ENCODE measurements at places on chromosomes 7 and 10.

GRCh38 chr7:118183428-118183785 lies 557 bp upstream of the LSM8 start:
- no peak for DNase-seq
- H3K4me3 ChIP-seq, result peak overlapping the region; percentile 81
- H3K36me3 ChIP-seq, result no peaks in the 10 kb centered on the region
- H3K4me1 ChIP-seq, result no peaks in the 10 kb centered on the region

- H3K4me1 ChIP-seq, result no peaks in the 10 kb centered on the region
- H3K27ac ChIP-seq, result no peak overlapping the region
- no peaks in the 10 kb centered on the region for H3K36me3 ChIP-seq
- no peak overlapping the region for H3K4me3 ChIP-seq
- no peak for DNase-seq
- H3K27me3 ChIP-seq, result no peaks in the 10 kb centered on the region
Measured at GRCh38 chr7:44534501-44534900, 6.6 kb downstream of the NPC1L1 start.

GRCh38 chr7:66173856-66174255 lies 31.3 kb upstream of the TPST1 start:
- no peaks in the 10 kb centered on the region for H3K36me3 ChIP-seq
- DNase-seq, result no peak
- H3K4me3 ChIP-seq, result no peak overlapping the region
- no peaks in the 10 kb centered on the region for H3K27me3 ChIP-seq

DNA sequence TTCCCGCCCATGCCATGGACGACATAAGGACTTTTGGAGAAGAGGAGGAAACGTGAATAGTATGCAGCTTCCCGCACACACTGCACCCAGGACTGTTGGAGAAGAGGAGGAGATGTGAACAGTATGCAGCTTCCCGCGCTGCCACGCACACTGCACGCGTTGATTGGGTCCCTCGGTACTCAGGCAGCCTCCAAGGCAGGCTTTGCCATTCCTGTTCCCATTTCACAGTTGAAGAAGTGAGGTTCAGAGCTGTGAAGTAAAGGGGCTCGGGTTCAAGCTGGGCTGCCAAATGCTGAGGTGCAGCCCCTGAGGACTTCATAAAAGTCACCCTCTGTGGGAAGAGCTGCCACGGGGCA lies 147.9 kb upstream of the FAM20C start:
- no peak overlapping the region for H3K4me3 ChIP-seq
- DNase-seq, result peak; percentile 5
- H3K27ac ChIP-seq, result no peak overlapping the region
- no peaks in the 10 kb centered on the region for H3K27me3 ChIP-seq
- H3K4me1 ChIP-seq, result no peaks in the 10 kb centered on the region

DNA sequence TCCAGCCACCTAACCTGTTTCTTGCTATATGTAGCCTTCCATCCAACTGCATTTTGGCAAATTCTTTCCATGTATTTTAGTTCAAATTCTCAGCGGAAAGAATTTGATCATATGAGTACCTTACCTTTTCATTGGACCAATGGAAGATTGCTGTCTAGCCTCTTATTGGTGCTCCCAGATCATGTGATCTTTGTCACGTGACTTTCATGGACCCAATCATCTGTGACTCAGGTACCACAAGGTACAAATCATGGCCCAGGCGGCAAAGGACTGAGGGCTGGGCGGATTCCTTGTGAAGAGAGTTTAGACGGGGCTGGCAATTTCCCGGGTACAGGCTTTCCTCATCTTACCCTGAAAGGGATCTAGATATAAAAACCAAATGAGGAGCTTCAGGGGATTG lies 85.9 kb upstream of the TBX20 start:
- no peak overlapping the region for H3K4me3 ChIP-seq
- H3K27me3 ChIP-seq, result no peaks in the 10 kb centered on the region
- H3K36me3 ChIP-seq, result no peaks in the 10 kb centered on the region
- no peak overlapping the region for H3K27ac ChIP-seq
- no peaks in the 10 kb centered on the region for H3K4me1 ChIP-seq

- H3K36me3 ChIP-seq, result no peaks in the 10 kb centered on the region
- DNase-seq, result no peak
- no peaks in the 10 kb centered on the region for H3K27me3 ChIP-seq
- no peak overlapping the region for H3K4me3 ChIP-seq
- H3K27ac ChIP-seq, result no peak overlapping the region
Measured at GRCh38 chr7:26295015-26295414, 3.4 kb downstream of the SNX10 start.

- DNase-seq, result no peak
- no peak overlapping the region for H3K4me3 ChIP-seq
- H3K4me1 ChIP-seq, result peaks cover 42% of the 10 kb centered on the region
- peak overlapping the region; percentile 91 for H3K27ac ChIP-seq
- H3K27me3 ChIP-seq, result no peaks in the 10 kb centered on the region
- H3K36me3 ChIP-seq, result no peaks in the 10 kb centered on the region
Measured at GRCh38 chr7:30804078-30804661, 33.0 kb downstream of the MINDY4 start.

GRCh38 chr7:34019301-34019790 lies 114.0 kb downstream of the BMPER start:
- H3K4me1 ChIP-seq, result no peaks in the 10 kb centered on the region
- no peak overlapping the region for H3K27ac ChIP-seq
- H3K4me3 ChIP-seq, result no peak overlapping the region
- no peak for DNase-seq
- no peaks in the 10 kb centered on the region for H3K27me3 ChIP-seq
